Suppressor macrophage (primary cell): ENCODE measurements at places on chromosomes 2 and 18.

DNA sequence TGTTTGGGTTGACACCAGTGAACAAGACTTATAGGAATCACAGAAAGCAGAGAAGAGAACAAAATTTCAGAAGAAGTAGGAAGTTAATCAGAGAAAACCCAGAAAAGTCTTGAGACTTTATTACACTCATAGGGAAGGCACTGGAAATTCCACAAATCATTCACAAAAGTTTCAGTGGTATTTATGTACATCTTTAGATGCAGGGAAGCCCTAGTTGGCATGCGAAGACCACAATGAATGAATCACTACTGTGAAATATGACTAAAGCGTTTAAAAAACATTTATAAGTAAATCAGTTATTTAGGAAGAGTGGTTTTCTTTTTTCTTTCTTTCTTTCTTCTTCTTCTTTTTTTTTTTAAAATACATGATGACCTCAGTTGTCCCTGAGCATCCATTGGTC lies 105.1 kb downstream of the NUP35 start:
- DNase-seq = no peak

- no peak for DNase-seq
These were observed 770 bp downstream of the LYPD6B start for GRCh38 chr2:149039213-149039724.

GRCh38 chr18:13987956-13988355 lies 72.6 kb upstream of the MC2R start:
- DNase-seq = no peak

- DNase-seq = no peak
These were observed 8.5 kb downstream of the MEIS1 start for GRCh38 chr2:66443186-66443978.

GRCh38 chr2:184452907-184453306 lies 145.4 kb upstream of the ZNF804A start:
- DNase-seq = peak; percentile 15

- DNase-seq = no peak
These were observed 107.6 kb upstream of the FZD7 start for GRCh38 chr2:201926067-201926466.

DNA sequence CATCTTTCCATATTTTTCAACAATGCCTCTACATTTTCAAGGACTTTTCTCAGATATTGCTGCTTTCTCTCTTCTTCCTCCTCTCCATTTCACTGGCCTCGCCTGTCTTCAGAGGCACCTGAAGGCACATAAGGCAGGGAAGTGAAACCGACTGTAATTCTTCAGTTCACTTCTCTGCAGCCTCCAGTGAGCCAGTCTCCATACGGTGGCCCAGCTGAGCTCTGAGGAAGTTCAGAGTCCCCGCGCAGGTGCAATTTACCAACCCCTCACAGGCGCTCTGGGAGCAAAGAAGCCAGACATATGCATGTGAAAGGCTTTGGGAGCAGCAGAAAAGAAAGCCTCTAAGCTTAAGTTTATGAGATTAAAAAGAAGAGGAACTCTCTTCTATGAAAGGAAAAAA lies 12.4 kb downstream of the KLHL14 start:
- DNase-seq = no peak

DNA sequence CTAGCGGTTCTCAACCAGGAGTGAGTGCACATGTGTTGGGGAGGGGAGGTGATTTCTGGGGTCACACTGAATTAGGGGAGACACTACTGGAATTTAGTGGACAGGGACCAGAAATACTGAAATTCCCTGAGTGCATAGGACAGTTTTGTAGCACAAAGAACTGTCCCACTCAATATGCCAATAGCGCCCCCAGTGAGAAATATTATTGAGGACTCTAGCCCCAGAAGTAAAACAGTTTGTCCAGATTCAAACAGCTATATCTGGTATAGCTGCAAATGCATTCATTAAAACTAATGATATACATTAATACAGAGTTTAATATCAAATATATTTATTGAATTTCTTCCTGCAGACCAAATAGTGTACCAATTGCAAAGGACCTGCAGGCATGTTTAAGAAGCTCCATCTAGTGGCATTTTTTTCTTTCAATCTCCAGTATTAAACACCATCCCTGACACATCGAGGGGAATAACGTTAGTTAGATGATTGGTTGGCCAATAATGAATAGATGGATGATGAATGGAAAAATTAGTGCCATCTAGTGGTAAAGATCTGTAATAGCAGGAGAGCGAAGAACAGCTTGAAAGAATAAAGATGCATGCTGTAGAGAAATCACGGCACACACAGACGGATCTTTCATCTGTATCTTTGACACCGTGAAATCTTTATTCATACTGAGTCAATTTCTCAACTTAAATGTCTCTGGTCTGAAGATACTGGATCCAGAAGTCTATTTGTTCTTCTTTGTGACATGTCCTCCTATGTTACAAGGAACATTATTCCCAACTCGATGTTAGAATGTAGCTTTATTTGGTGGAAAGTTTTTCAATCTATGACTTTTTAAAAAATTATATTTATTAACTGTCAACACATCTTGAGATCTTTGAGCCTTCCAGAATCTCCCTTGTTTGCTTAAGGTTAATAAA lies 62.5 kb downstream of the DHRS9 start:
- peak; percentile 27 for DNase-seq

DNA sequence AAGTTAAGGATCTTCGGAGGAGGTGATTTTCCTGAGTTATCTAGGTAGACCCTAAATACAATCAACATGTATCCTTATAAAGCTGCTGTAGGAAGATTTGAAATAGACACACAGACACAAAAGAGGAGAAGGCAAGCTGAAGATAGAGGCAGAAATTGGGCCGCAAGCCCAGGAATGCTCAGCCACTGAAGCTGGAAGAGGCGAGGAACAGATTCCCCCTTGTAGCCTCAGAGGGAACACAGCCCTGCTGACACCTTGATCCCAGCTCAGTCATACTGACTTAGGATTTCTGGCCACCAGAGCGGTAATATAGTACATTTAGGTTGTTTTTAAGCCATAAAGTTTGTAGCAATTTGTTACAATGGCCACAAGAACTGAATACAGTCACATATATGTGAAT lies 90.9 kb downstream of the ETAA1 start:
- DNase-seq = no peak

- DNase-seq = no peak
These were observed 1230.6 kb upstream of the CHAC2 start for GRCh38 chr2:52536929-52537460.

GRCh38 chr18:31203096-31203793 lies 40.6 kb upstream of the DSC1 start:
- DNase-seq = peak; percentile 82

DNA sequence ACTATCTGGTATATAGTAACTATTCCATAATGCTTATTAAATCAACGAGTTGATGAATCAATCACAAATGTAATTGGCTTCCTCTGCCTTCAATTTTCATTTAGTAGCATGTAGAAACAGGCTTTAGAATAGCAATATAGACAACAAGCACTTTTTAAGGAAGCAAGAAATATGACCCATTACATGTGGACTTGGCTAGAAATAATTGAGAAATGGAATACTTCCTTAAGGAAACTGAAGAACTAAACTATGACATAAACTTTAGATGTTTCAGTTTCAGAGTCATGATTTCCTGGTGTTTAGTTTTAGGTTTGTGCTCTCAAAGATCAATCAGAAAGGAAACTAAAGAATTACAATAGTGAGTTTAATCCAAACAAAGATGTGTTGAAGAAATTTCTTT lies 443.8 kb downstream of the MBD2 start:
- no peak for DNase-seq

DNA sequence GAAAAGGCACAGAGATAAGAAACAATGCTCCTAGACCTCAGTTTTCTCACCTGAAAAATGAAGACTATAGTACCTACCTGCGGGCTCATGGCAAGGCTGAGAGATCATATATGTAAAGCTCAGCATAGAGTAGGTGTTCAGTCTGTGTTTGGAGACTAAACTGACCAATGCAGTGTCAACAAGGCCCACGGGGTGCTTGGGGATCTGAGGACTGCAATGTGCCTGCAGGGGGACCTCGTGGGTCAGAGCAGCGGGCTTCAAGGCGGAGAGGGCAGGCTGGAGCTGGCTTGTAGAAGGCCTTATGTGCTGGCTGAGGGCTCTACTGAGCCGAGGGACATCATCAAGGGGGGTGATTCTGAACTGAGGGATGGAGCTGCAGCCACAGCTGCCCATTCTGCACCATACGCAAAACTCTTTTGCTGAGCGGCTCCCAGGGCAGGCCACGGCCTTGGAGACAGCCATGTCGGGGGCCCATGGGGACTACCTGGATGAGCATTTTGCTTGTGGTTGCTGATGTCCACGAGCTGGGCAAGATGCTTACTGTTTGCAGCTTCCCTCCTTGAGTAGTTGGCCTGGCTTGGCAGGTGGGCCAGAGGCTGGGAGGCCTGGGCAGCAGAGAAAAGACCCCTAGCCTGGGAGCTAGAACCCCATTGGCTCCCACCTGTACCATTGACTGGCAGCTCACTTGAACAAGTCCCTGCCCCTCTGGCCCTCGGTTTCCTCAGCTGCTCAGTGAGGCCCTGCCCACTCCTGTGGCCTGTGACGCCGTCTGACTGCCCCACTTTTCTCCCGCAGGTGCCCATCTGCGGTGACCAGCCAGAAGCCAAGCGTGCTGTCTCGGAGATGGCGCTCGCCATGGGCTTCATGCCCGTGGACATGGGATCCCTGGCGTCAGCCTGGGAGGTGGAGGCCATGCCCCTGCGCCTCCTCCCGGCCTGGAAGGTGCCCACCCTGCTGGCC lies 23.5 kb downstream of the STEAP3 start:
- DNase-seq = peak; percentile 21

- no peak for DNase-seq
These were observed 24.8 kb downstream of the SP3 start for GRCh38 chr2:173940208-173941020.

DNA sequence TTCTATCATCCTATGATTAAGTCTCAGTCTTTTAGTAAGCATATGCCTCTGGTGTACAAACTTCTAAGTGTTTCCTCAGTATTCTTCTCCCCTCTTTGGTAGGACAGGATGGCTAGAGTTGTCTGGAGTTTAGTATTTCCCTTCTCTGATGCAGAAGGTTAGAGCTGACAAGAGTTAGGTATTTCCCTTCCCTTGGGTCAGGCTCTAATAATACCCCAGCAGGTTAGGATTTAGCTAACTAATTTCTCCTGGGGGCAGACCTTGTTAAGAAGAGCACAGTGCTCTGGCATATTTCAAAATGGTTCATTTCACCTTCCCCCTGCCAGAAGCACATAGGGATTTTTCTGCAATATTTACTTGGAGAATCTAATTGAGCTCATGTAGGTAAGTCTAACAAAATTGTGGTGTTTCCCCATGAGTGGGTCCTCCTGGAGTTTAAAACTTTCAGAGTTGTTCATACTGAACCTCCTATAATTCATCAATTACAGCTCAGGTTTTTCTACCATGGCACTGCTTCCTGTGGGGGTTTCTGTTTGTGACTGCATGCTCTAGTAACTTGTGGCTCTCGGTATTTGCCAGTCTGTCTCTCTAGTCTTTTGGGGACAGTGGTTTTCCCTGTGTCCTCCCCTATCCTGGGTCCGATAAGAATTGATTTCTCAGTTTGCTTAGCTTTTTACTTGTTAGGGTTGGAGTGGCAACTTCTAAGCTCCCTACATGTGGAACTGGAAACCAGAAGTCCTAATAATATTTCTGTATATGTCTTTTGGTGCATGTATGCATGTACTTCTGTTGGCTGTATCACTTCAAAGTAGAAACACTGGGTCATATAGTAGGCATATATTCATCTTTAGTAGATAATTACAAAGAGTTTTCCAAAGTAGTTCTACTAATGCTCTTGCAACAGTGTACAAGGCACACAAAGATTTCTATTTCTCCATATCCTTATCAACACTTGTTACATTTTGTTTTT lies 77.7 kb downstream of the GDF7 start:
- no peak for DNase-seq

DNA sequence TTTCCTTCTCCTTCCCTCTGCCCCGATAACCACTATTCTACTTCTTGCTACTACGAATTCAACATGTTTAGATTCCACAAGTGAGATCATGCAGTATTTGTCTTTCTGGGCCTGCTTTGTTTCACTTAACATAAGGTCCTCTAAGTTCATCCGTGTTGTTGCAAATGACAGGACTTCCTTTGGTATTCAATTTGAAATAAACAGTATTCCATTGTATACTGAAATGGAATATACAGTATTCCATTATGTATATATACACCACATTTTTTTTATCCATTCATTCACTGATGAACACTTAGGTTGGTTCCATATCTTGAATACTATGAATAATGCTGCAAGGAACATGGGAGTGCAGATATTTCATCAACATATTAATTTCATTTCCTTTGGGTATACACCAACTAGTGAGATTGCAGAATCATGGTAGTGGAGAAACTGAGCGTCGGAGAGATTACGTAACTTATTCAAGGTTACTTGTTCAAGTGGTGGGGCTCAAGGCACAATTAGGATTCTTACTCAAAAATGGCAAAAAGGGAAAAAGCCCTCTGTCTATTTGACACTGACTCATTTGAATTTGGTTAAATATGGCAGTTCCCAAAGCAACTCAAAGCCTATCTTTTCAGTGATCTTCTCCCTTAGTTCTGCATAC lies 85.1 kb downstream of the CHN1 start:
- no peak for DNase-seq

DNA sequence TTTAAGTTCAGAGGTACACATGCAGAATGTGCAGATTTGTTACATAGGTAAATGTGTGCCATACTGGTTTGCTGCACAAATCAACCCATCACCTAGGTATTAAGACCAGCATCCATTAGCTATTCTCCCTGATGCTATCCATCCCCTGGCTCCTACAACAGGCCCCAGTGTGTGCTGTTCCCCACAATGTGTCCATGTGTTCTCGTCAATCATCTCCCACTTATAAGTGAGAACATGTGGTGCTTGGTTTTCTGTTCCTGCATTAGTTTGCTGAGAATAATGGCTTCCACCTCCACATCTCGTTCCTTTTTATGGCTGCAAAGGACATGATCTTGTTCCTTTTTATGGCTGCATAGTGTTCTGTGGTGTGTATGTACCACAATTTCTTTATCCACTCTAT lies 75.8 kb downstream of the SUCLG1 start:
- DNase-seq = no peak

DNA sequence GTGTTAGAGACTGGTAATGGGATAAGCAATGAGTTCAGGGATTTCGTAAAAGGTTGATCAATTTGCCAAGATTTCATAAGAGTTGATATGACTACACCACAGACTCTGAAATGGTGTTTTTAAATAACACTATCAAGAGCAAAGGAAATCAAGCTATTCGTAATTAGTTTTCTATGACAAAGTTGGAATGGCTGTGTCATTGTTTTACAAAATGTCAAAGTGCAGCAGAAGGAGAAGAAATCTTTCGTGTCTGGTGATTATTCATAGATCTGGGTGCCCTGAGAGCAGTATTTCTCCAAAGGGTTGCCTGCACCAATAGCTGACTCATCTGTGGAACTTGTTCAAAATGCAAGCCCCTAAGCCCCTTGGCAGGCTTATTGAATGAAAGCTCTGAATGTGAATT lies 70.1 kb downstream of the NABP1 start:
- no peak for DNase-seq
